ENCODE measurements at places on chromosomes 11 and 22. TPM values are rescaled to one million over a fixed set of nuclear protein-coding genes. Genes with fewer than 3 reads are reported as not detected.

The BIK gene
- total RNA-seq: not detected

The FAM180B gene
- 0.09 TPM for total RNA-seq

The SLC17A6 gene
- total RNA-seq: not detected

The UBQLNL gene
- 0.17 TPM for total RNA-seq

The PANX2 gene
- 0.52 TPM for total RNA-seq

The TRIM48 gene
- total RNA-seq: not detected

The FAM118B gene
- total RNA-seq: 15.1 TPM

The DESI1 gene
- 8.7 TPM for total RNA-seq

The FOLR2 gene
- total RNA-seq: not detected
